Calu3 (cell line): ENCODE measurements at places on chromosomes 12 and 14. TPM values are rescaled to one million over a fixed set of nuclear protein-coding genes. Genes with fewer than 3 reads are reported as not detected.

DNA sequence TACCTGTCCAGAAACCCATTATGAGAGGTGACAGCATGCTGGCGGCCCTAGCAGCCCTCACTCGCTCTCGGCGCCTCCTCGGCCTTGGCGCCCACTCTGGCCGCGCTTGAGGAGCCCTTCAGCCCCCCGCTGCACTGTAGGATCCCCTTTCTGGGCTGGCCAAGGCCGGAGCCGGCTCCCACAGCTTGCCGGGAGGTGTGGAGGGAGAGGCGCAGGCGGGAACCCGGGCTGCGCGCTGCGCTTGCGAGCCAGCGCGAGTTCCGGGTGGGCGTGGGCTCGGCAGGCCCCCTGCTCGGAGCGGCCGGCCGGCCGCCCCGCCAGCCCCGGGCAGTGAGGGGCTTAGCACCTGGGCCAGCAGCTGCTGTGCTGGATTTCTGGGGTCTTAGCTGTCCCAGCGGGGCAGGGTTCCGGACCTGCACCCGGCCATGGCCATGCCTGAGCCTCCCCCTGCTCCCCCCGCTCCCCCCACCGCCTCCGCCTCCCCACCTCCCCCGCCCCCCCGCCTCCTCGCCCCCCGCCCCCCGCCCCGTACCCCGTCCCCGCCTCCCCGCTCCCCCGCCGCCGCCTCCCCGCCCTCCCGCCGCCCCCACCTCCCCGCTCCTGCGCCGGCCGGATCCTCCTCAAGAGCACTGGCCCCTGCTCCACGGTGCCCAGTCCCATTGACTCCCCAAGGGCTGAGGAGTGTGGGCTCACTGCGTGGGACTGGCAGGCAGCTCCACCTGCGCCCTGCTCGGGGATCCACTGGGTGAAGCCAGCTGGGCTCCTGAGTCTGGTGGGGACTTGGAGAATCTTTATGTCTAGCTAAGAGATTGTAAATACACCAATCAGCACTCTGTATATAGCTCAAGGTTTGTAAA, 163.1 kb downstream of the KLHL28 start:
- no peak overlapping the region for H3K4me3 ChIP-seq
- no peaks in the 10 kb centered on the region for H3K4me1 ChIP-seq
- no peaks in the 10 kb centered on the region for H3K36me3 ChIP-seq
- no peak for DNase-seq

GRCh38 chr14:96380735-96381134, 11.2 kb upstream of the AK7 start:
- H3K27ac ChIP-seq, result no peak overlapping the region
- H3K36me3 ChIP-seq, result peaks cover 5% of the 10 kb centered on the region
- peaks cover 8% of the 10 kb centered on the region for H3K4me1 ChIP-seq
- no peaks in the 10 kb centered on the region for H3K27me3 ChIP-seq

DNA sequence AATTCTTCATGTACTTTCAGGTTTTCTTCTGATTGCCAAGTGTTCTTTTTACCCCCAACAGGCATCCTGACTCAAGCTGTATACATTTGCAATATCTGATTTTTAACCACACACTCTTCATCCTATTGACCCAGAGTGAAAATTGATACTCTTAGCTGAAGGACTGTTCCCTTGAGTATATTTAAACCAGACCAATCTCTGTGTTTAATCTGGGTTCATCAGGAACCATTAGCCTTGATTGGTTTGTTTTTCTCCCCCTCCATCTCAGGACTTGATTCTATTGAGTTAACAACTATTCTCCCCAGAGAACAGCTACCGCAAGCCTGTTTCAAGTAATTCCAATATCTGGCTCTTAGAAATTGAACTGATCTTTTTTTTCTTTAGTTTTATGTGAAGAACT, 222.3 kb upstream of the NOVA1 start:
- no peaks in the 10 kb centered on the region for H3K27me3 ChIP-seq
- no peak for DNase-seq
- no peak overlapping the region for H3K4me3 ChIP-seq
- H3K4me1 ChIP-seq, result no peaks in the 10 kb centered on the region
- H3K36me3 ChIP-seq, result no peaks in the 10 kb centered on the region

GRCh38 chr12:84763107-84763506, 149.5 kb downstream of the SLC6A15 start:
- H3K4me1 ChIP-seq, result peaks cover 4% of the 10 kb centered on the region
- no peaks in the 10 kb centered on the region for H3K27me3 ChIP-seq
- no peak overlapping the region for H3K4me3 ChIP-seq
- DNase-seq, result no peak
- no peak overlapping the region for H3K27ac ChIP-seq

DNA sequence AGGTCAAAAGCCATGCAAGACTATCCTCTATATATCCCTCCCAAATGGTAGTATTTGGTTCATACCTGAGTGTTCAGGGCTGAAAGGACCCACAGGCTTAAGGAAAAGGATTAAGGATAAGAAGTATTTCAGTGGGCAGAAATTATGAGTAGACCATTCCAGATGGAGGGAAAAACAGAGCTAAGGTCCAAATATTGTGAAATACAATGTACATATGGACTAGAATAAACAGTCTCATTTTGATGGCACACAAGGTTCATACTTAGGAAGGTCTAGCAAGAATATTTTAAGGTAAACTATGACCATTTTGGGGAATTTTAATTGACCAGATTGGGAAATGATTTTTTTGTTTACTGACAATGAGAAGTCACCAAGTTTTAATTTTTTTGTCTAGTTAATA, 124.6 kb downstream of the PRKD1 start:
- peaks cover 6% of the 10 kb centered on the region for H3K36me3 ChIP-seq
- no peak for DNase-seq
- peaks cover 18% of the 10 kb centered on the region for H3K4me1 ChIP-seq
- H3K4me3 ChIP-seq, result no peak overlapping the region
- no peaks in the 10 kb centered on the region for H3K27me3 ChIP-seq
- H3K27ac ChIP-seq, result peak overlapping the region; percentile 23

- H3K4me1 ChIP-seq, result peaks cover 57% of the 10 kb centered on the region
- H3K36me3 ChIP-seq, result peaks cover 33% of the 10 kb centered on the region
Measured at GRCh38 chr12:52151837-52152783, 39.7 kb downstream of the KRT80 start.

The CAPZA3 gene
- 0.34 and 0.45 TPM in 2 replicates for total RNA-seq

The FAM186B gene
- 0.29 and 0.47 TPM in 2 replicates for total RNA-seq

The PGF gene
- 1.2 and 2.1 TPM in 2 replicates for total RNA-seq

The CD69 gene
- 1.7 and 2.6 TPM in 2 replicates for total RNA-seq
